Suppressor macrophage (primary cell): ENCODE measurements at places on chromosomes 12 and 14.

DNA sequence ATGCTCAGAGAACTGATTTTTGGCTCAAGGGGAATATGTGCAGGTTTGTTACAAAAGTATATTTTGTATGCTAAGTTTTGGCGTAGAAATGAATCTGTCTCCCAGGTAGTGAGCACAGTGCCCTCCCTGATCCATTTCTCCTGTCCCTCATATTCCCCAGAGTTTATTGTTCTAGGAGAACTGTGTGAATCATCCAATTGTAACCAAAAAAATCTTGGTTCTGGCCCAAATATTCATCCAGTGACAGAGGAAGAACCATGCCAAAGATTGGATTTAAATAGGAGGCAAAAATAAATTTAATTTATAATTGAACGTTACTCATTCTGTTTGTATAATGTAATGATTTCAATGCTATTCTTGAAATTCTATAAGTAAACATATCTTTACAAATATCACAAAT, 4.8 kb downstream of the CATSPERB start:
- no peak for DNase-seq

- no peak for DNase-seq
Observed at GRCh38 chr12:12278899-12279298, 12.1 kb upstream of the LRP6 start.

DNA sequence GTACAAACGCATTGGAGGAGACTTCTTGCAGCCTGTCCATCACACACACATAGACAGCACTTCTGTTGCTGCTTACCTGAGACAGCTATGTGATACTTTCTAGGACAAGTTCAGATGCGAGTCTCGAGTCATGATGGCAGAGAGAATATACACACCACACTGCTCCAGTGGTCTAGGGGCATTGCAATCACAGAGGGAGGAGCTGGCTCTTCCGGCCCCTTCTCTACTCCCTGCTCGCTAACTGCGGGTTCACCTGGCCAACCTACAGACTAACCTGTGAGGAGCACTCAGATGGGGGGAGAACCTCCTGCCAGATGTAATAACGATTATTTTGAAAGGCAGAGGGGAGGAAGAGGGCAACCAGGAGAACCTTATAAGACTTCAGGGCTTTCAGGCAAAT, 30.7 kb downstream of the EMP1 start:
- DNase-seq = no peak

DNA sequence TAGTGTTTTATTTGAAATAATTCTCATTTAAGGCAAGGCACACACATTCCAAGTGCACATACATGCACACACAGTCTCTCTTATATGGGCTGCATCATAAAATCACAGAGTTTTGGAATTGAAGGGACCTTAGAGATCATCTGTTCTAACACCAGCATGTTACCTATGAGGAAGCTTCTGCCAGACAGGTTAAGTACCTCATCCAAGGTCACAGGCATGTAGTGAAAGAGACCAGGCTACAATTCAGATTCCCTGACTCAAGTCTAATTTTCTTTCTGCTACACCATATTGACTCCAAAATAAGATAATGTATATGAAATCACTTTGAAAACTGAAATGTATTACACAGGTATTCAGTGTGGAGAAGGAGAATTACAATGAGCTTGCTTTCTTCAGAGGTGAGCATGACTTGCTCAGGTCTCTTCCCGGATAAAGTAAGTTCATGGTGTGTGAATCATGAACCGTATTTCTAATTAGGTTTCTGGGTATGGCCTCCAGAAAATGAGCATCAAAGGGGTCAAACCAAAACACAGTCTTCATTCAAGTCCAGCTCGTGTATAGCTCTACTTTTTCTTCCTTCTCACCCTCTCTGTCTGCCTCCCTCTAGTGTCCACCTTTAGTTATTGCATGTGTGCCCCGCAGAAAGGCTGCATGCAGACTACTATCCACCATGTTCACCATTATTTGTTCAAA, 411.9 kb downstream of the FUT8 start:
- peak; percentile 71 for DNase-seq

DNA sequence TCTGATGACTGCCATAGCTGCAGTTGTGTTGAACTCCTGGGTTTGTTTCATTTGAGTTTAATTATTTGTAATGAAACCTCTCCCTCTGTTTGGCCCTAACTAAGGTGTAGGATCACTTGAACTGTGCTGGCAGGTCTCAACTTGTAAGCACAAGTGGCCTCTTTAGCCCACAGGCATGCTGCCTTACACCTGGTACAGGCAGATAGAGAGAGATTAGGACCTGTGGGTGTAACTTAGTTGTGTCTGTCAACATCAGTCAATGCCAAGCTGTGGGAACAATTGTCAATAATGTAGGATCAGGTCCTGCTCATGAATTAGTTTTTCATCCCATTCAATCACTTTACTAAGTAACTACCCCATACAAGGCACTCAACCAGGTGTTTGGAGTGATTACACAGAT, 263.0 kb upstream of the G2E3 start:
- no peak for DNase-seq

GRCh38 chr12:131445795-131446194, 265.1 kb upstream of the SFSWAP start:
- no peak for DNase-seq

DNA sequence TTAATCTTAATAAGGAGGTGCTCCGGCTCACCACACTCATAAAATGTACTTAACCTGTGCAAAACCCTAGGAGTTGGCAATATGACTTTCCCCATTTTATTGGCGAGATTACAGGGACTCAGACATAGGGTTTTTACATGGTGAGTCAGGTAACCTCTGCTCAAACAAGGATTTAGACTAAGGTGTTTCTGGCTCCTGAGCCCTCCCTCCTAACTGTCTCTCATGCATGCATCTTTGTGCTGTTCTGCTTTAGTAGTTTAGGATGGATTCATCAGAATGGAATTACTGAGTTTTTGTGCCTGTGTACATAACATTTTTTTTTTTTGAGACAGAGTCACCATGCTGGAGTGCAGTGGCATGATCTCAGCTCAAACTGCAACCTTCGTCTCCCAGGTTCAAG, 993.3 kb upstream of the TMEM132C start:
- no peak for DNase-seq

DNA sequence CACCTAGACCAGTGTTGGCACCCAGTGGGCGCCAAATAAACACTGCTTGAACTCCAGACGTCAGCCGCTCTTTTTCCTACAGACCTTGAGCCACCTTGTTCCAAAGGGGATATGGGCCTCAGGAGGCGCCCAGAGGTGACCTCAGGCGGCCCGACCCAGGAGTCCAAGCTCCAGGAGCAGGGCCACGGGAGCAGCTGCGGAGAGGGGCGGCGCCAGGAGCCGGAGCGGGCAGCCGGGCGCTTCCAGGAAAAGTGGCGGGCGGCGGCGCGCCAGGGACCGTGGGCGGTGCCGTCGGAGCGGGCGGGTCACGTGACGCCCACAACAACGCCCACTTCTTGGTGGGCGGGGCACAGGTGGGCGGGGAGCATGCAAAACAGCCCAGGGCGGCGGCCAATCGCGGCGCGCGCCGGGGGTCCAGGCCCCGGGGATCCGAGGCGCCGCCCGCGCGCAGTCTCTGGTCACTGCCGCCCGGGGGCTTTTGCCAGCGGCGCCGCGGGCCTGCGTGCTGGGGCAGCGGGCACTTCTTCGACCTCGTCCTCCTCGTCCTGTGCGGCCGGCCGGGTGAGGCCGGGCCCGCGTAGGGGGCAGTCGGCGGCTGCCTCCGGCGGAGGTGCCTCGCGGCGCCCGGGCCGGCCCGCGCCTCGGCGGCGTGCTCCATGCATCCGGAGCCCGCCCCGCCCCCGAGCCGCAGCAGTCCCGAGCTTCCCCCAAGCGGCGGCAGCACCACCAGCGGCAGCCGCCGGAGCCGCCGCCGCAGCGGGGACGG, at the start of gene ORAI1:
Gene ORAI1 (plus strand): TSS at position 444 of the 766 bp plus-strand sequence.
- peak; percentile 93 for DNase-seq

GRCh38 chr12:57491393-57492280, 3.8 kb downstream of the MARS1 start:
- DNase-seq = no peak

DNA sequence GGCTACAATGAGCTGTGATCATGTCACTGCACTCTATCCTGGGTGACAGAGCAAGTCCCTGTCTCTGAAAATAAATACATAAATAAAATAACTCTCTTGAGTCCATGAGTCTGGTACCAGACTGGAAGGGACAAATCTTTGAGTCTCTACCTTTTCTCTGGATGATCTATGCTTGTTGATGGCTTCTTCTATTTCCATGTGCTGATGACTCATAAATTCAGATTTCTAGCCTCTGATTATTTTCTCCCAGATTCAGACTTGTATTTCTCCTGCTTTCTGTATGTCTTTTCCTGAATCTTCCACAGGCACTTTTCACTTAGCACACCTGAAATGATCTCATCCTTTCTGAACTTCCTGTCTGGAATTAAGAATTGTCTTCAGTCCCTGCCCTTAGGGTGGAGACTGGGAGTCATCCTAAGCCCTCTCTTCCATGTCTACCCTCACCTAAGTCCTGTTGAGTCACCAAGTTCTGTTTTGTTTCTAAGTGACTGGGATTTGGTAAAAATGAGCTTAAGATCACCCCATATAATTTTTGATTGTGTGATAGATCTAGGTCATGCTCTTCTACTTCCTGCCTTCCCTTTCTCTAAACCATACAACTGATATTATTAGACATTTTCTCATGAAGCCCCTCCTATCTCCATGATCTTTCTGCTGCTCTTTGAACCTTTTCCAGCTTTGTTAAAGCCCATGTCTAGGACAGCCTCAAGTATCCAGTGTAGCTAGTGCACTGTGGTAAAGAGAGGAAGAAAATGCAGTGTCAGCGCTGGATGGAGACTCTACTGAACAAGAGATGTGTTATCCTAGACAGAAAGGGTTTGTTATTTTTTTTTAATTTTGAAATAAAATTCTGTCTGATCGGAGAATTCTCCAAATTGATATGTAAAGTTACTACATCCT, 13.1 kb downstream of the AKAP6 start:
- DNase-seq = no peak

GRCh38 chr12:7219599-7220243, 30.2 kb downstream of the PEX5 start:
- DNase-seq = peak; percentile 84

GRCh38 chr12:80411787-80412186, 32.2 kb upstream of the PTPRQ start:
- no peak for DNase-seq

DNA sequence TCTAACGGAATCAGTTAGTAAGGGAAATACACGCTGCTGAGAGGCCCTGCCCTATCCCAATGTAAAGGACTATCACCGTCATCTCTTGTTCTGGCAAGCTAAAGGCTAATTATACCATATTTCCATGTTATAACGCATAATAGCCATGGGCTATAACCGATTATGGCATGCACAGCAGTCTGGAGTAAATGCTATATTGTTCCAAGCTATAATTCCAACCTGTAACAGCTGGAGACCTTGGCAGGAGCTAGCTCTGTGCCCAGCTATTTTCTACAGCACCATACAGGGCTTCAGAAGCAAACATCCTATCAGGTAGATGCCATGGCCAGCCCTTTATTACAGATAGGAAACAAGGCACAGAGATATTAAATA, 26.3 kb downstream of the SYNE3 start:
- no peak for DNase-seq

DNA sequence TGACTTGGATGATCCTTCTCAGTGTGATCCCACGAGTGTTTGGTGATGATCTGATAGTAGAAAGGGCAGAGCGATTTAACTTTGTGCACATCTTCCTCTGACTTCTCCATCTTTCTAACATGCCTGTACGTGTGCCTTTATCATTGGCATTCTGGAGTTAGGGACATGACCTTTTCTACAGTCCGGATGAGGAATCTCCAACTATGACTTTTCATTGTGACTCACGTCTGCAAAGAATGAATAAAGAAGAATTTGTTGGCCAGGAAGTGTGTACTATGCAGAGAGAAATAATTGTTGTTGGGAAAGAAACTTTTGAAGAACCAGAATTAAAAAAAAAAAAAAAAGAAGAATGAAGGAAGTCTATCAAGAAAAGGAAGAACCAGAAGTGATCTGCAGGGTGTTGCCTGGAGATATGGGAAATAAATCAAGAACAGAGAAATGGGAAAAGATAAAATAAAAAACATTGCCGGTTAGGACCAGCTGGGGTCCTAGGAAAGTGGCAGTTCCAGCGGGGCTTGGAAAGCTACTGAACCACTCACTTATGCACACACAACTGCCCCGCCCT, 25.3 kb downstream of the PPFIBP1 start:
- peak; percentile 68 for DNase-seq

- no peak for DNase-seq
Observed at GRCh38 chr14:56040121-56040520, 78.1 kb upstream of the PELI2 start.

DNA sequence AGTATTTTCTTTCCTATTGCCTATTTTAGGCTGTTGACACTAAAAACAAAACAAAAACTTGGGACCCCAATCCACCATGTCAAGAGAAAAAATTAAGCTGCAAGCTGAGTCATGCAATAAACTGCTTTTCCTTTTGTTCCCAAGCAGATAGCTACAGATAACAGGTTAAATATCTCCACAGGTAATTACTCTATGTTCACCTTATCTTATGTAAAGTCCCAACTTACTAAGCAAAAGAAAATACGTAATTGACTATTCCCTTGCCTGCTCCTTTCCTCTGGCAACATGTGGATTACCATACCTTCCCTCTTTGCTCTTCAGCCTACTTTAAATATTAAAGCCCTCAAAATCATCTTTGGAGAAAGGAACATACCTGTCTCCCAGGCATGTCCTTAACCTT, 19.2 kb upstream of the COX16 start:
- no peak for DNase-seq

DNA sequence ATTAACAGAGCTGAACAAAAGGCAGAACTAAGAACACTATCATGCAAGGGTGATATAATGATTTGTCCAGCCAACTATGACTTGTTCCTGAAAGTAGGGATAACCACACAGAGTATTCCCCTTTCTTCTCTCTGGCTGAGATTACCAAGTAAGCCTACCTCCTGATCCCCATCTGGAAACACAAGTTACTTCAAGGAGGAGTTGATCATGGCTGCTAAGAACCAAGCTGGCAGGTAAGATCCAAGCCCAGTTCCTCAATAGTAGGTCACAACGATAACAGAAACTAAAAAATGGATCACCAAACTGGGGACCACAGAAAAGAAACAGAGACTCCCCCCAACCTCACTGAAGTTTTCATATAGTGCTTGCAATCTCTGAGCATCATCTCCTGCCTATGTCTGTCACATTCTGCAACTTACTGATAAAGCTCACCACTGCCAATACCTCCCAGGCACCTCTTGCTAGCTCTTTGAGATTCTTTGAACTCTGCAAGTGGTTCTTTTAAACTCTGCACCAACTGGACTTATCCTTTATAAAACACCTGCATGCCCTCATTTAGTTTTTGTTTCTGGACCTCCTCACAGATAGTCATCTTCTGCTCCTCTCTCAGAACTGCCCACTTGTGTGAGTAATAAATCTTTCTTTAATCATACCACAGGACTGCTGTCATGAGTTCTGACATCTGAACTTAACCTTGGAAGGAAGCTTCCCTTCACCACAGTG, 76.6 kb downstream of the LRP6 start:
- no peak for DNase-seq
